ENCODE measurements at places on chromosomes 16 and 17.

GRCh38 chr16:68257251-68257905 is 6.9 kb upstream of the SLC7A6 start:
- DNase-seq = no peak

GRCh38 chr17:2745317-2746037 is 4.0 kb downstream of the CCDC92B start:
- DNase-seq = no peak

GRCh38 chr16:68387301-68387700 is 61.0 kb downstream of the SMPD3 start:
- DNase-seq = no peak

DNA sequence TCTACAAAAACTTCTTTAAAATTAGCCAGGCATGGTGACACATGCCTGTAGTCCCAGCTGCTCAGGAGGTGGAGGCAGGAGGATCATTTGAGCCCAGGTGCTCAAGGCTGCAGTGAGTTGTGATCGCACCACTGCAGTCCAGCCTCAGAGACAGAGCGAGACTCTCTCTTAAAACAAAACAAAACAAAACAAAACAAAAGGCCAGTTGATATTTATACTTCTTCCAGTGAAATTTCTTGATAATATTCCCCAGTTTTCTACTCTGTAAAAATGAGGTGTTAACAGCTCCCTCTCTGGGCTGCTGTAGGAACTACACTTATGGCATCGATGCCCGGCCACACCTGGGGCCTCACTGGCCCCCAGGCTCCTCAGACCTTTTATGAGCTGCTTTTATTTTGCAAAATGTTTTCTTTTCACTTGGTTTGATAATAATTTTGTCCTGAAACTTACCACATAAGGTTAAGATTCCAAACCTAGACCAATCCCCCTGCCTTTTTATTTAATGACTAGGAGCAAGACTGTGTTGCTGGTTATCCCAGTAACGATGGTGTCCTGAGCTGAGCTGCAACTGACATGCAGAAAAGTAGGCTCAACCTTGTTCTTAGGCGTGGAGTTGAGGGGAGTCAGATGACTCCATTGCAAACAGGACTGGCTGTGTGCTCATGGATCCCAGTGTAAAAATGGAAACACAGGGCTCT is 17.6 kb downstream of the MAPK8IP3 start:
- no peak for DNase-seq

DNA sequence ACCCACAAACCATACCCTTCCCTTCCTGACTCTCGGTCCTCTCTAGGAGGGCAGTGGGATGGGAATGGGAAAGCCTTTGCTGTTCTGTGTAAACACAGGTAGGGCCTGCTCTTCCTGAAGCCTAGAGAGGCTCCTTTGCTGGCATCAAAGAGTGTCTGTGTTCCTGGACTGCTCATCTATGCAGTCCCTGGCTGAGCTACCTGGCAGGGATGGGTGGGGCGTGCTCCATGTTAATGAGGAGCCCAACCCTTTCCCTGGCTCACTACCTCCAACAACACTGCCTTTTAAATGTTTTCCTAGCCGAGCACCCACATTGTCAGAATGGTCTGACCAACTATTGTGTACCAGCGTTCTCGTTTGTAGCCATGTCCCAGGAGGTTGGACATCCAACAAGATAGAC is 26.6 kb upstream of the NAGLU start:
- no peak for DNase-seq

GRCh38 chr16:19878757-19879156 is 5.9 kb downstream of the GPRC5B start:
- no peak for DNase-seq

DNA sequence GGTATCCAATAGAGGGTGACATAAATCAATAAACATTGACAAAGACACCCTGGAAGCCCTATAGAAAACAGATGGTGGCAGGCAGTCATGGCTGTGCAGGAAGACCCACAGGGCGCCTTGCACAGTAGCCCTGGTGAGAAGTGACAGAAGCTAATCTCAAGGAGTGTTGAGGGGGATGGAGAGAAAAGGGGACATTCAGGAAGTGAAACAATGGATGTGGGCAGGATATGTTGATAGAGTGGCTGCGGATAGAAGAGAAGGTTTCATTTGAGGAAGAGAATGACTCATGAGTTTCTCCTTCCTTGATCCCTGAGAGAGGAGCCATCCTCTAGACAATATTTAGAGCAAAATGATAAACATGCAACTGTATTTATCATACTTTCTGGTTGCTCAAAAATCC is 468.8 kb upstream of the HSBP1 start:
- DNase-seq = no peak

DNA sequence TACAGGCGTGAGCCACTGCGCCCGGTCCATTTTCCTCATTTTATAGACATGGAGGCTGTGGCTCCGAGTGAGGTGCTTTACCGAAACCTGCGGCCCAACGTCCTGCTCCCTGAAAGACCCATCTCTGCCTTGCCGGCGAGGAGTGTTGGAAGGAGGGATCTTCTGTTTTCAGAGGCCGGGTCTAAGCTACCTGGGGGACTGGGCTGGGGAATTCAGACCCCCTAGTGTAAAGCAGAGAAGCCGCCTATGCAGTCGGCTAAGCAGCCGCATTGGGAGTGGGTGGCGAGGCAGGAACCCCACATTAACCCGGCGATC is 16.3 kb downstream of the MEOX1 start:
- no peak for DNase-seq

All from retinal pigment epithelial cell (primary cell).